Fibroblast of skin of right quadriceps (primary cell): ENCODE measurements at places on chromosomes 2 and 18.

GRCh38 chr2:149389506-149390167 is 59.2 kb downstream of the LYPD6 start:
- no peak for DNase-seq

GRCh38 chr18:54223568-54224241 is 764 bp downstream of the MBD2 start:
- DNase-seq: peak; percentile 95

DNA sequence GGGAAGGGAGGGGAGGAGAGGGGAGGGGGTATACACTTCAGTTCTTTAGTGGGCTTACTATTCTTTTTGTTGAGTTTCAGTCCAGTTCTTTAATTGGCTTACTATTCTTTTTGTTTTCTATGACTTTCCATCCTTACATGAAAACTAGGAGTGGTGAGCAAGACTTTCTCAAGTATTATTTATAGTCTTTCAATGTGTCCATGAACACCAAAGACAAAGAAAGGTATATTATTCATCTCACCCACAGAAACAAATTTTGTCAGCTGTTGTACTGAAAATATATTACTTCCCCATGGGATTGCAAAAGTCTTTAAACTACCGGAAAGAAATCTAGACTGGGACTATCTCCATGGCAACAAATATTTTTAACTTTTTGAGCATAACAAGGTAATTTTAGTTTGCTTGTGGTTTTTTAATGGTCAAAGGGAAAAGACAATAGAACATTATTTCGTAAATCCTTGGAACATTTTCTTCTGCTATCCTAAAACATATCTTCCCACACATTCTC is 17.6 kb downstream of the ADAM17 start:
- peak; percentile 84 for DNase-seq

DNA sequence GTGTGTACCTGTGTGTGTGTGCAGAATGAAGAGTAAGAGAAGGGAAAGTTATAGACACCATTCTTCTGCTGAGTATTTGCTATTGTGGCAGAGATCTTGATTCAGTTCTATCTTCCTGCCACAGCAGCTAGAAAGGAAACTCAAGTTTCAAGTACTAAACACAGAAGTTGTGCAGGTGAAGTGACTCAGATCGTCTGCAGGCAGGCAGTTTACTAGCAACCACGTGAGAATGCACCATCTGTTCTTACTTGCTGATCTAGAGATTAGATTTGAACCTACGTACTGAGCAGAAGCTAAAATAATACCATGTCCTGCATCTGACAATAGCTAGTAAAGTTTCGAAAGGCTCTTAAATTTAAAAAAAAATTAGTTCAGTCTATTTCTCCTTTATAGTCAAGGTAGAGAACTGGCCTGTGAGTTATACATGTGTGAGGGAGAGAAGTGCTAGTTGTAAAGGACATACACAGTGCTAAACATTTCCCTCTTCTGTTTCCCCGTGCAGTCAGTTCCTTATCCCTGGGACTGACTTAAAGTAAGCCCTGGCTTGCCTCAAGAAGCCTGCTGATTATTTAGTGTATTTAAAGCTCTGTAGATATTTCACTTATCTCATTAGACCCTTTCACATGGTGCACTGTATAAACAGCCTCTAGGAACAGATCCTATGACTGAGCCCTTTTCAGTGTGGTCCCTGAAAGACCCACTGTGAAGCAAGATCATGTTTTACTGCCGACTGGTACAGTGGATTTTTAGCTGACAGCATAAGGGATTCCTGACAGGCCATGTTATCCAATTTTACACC is 45.0 kb downstream of the SLC38A11 start:
- DNase-seq: peak; percentile 52

- DNase-seq: peak; percentile 14
Measured at GRCh38 chr2:219769090-219769910, 141.9 kb downstream of the SLC4A3 start.

- DNase-seq: no peak
Measured at GRCh38 chr2:131092458-131093005, 728 bp downstream of the FAM168B start.

- DNase-seq: peak; percentile 45
Measured at GRCh38 chr2:50591642-50592041, 440.3 kb downstream of the NRXN1 start.

- peak; percentile 61 for DNase-seq
Measured at GRCh38 chr2:127884436-127884835, 1.3 kb downstream of the AMMECR1L start.

- no peak for DNase-seq
Measured at GRCh38 chr2:159518321-159519005, 97.9 kb downstream of the BAZ2B start.

GRCh38 chr2:39513641-39514094 is 76.6 kb upstream of the MAP4K3 start:
- peak; percentile 97 for DNase-seq

GRCh38 chr2:212194396-212194795 is 344.2 kb downstream of the ERBB4 start:
- no peak for DNase-seq

- DNase-seq: peak; percentile 7
Measured at GRCh38 chr18:8117006-8117371, 492.2 kb upstream of the RAB12 start.

DNA sequence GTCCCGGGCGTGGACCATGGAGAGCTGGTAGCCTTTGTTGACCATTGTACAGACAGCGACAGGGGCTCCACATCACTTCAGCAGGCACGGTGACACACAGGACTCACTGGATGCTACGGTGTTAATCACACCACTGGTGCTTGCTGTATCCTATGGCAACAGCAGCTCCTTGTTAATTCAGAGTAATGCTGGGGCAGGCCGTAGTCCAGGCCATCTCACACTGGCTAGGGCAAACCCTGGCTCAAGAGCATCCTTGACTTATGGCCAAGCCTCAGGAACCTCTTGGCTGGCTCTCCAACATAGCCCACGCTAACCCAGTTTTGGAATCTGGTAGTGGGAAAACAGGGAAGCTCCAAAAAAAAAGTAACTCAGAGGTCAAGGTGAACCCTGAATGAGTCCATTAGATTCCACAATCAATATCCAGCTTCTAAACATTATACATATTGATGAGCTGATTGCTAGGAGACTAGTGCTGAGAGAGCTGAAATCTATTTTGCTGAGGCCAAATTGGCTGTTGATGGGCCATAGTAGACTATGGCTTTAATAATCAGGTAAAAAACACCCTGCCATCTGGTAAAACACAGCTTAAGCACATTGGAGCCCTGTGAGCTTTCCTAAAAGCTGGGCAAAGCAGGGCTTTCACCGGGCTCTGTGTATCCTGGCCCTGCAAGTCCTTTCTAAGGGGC is 253.6 kb downstream of the PRKCE start:
- no peak for DNase-seq

DNA sequence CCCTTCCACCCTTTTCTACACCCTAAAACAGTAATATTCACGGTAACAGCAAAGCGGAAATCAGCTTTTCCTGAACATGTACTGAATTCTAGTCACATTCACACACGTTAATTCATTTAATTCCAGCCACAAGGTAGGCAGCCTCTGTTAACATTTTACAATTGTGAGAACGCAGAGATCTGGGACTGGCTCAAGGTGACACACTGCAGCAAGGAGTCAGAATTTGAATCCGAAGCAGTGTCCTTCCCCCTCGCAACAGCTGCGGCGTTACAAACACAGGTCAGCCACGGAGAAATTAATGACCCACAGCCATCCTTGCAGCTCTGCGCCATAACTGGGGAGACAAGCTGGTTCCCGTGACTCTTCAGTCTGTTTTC is 818 bp upstream of the SLC20A1 start:
- DNase-seq: no peak

GRCh38 chr2:105647731-105648130 is 97.0 kb upstream of the NCK2 start:
- DNase-seq: no peak

DNA sequence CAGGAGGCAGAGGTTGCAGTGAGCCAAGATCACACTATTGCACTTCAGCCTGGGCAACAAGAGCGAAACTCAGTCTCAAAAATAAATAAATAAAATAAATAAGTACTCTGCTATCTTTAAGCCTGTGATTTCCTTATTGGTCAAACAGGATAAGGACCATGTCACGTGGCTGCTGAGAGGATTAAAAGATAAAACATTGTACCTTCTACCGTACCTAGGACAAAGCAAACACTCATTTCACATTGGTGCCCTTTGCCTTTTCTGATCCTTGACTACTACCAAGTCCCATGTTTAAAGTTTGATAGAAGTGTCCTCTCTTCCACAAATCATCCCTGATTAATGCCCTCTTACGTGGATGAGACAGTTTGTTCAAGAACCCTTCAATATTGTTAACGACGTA is 120.2 kb upstream of the TFCP2L1 start:
- DNase-seq: no peak

DNA sequence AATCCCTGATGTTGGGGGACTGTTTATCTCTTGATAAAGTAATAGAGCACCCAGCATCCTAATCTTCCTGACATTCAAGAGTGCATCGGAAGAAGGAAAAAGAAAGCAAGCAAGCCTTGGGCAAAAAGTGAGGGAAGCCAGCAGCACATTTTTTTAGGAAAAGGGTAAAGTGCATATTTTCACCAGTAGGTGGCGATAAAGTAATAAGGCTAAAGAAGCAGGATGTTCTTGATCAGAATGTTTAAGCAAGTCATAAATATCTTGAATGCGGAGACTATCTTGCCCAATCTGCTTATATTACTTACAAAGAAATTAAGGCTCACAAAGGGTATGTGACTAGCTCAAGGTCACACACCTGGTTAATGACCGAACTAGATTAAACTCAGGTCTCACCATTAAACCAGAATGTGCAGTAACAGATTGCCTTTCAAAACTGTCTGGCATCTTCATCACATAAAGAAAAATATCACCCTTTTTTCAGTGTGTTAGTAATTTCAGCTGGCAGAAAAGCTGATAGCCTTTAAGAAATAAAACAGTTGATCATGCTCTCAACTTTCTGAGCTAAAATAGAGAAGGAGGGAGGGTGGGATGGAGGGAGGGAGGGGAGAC is 83.8 kb downstream of the VIT start:
- peak; percentile 58 for DNase-seq

DNA sequence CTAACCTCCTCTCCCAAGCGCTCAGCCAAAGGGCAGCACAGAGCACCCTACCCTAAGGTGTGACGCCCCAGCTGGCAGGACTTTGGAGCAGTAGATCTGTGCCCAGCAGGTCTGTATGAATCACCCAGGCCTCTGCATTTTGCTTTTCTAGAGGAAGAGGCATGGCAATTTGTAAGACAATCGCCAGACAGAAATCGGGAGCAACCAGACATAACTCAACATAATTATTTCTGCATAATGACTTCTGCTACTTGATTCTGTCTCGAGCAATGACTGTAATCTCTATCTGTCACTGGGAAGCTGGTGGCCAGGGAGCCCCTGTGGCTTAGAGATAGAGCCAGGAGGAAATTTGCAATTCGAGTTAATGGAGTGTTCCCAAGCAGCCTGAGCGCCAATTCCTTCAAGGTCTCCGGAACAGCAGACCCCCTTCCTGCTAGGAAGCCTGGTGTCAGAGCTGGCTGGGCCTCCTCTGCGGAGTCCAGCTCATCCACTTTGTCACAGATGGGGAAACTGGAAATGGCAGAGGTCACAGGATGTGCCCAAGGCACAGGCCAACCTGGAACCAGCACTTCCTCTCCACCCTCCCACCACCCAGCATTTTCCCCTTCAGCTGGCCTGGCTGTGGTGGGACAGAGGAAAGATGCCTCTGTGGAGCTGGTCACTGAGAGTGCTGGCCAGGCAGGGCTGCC is 55.0 kb downstream of the ODC1 start:
- DNase-seq: no peak

DNA sequence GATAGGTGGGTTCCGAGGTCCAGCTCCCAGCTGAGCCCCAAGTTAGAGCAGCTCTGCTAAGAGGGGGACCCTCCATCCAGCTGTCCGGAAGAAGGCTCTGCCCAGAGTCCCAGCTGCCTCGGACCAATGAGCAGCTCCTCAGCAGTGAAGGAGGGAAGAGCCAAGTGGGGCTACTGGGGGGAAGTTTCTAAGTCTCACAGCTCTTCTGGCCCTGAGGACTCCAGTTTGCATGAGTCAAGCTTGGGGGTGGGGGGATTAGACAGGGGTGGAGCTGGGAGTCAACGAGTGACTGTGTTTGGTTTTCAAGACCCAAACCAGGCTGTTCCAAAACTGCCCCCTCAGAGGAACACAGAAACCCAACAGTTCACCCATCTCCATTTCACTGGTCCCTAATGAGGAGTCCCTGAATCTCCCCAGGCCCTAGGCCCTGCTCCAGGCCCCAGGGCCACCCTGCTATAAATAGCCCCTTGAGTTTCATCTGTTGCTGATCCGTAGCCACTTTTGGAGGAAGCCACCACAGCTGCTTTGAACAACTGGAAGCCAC is 100.9 kb downstream of the TNS1 start:
- DNase-seq: peak; percentile 82

GRCh38 chr2:236677368-236677767 is 107.7 kb downstream of the ACKR3 start:
- DNase-seq: no peak

DNA sequence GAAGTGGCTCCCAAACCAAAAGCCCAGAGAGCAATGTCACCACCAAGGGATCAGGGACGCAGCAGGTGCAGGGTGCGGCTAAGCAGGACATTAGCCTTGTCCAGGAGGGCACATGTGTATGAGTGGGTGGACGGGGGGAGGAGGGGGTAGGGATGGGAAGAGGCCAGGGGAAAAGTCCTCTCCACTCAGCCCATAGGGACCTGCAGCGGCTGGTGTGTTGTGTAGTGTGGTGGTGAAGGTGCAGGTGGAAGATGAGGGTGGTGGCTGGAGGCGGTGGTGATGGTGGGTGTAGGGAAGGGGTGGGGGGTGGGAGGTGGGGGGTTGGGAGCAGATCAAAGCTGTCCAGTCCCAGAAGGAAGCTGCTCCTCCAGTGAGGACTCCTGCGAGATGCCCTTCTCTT is 3.7 kb downstream of the C2orf81 start:
- no peak for DNase-seq

DNA sequence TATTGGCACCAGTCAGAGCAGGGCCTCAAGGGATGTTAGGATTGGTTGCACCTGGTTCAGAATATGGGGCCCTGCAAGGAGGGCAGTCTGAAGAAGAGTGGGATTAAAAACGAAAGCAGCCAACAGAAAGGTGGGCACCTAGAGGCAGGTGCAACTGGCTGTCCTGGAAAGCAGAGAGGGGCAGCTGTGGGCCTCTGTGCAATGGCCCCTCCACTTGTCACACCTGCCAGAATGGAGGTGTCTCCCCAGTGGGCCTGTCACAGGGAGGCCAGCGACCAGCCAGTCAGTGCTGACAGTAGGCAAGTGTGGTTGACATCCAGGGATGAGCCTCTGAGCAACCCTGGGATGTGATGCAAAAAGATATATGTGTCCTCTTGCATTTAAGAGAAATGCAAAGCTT is 37.7 kb downstream of the INPP4A start:
- no peak for DNase-seq

DNA sequence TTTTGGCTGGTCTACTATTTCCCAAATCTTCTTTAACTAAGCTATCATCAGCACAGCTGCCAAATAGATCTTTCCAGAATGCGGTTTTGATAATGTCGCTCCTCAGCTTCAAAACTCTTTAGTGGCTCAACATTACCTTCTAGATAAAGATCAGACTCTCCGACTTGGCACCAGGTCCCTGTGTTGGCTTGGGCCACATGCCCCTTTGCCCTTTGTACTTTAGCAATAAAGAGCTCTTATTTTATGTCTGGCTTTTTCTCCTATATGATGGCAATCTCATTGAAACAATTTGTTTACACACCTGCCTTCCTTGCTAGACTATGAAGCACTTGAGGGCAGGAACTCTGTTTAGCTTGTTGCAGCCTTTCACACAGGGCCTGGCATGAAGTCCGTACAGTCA is 128.9 kb upstream of the GATA6 start:
- DNase-seq: no peak
